Activated CD4-positive, alpha-beta memory T cell treated with anti-CD3 and anti-CD28 coated beads, Interleukin-2, amount 10 ng/mL, durations not matched to agents 7 days and 5 days (primary cell): ENCODE measurements at places on chromosomes 12 and 14.
A peak's percentile ranks its signal among the peaks of the same experiment; 100 is the strongest.

DNA sequence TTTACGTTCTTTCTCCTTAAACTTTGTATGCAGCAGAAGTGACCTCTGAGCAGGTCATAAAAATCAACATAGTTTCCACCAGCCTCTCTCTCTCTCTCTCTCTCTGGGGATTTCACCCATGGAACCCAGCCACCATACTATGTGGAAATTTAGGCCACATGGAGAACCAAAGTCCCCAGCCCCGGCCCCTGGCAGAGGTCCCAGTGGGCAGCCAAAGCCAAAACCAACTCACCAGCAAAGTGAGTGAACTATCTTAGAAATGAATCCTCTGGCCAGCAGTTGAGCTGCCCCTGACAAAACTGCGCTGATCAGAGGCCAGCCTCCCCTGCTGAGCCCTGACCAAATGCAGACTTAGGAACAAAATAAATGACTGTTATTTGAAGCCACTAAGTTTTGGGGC lies 9.2 kb downstream of the DUSP6 start:
- DNase-seq = no peak

- DNase-seq = peak; percentile 92
Measured at GRCh38 chr14:99266181-99267178, 5.5 kb downstream of the BCL11B start.

- DNase-seq = no peak
Measured at GRCh38 chr14:95300697-95301526, 18.8 kb downstream of the CLMN start.

- no peak for DNase-seq
Measured at GRCh38 chr12:111753144-111753881, 13.4 kb upstream of the ALDH2 start.

- DNase-seq = no peak
Measured at GRCh38 chr12:89155826-89156225, 196.5 kb downstream of the DUSP6 start.

DNA sequence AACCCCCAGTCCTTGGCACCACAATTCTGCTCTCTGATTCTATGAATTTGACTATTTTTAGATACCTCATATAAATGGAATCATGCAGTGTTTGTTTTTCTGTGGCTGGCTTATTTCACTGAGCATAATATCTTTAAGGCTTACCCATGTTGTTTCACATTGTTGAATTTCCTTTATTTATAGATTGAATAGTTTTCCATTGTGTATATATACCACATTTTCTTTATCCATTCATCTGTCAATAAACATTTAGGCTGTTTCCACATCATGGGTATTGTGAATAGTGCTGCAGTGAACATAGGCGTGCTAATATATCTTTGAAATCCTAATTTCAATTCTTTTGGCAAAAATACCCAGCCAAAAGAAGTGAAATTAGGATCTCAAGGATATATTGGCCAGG lies 126.7 kb upstream of the SLC38A2 start:
- no peak for DNase-seq
